ENCODE measurements at places on chromosomes 13 and 19.
A peak's percentile ranks its signal among the peaks of the same experiment; 100 is the strongest.

DNA sequence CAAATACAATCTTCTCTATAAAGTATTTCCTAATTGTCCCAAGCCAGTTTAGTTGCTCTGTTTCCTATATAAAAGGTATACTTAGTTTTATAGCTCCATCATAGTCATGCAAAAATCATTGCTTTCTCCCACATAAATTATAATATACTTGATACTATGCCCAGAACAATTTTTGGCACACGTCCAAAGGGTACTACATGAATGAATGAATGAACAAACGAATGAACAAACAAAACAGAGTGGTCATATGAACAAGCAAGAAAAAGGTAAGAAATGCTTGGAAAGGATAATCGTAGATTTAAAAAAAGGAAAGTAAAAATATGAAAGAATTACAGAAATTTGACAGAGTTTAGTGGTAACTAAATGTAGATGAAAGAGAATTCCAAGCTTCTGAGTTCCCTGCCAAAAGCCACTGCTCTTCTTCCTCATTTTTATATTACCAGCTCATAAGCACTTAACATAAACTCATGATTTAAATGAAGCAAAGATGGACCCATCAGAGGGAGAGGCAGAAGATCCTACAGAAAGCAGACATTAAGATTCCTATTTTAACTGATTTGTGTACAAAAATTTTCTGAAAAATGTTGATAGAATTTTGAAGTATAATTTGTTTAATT, 123.2 kb downstream of the ENOX1 start:
- DNase-seq: peak; percentile 3

- peak; percentile 38 for DNase-seq
Measured at GRCh38 chr13:98576200-98576945, 534 bp downstream of the STK24 start.

GRCh38 chr19:4456476-4456842, 1.1 kb downstream of the UBXN6 start:
- peak; percentile 80 for DNase-seq

DNA sequence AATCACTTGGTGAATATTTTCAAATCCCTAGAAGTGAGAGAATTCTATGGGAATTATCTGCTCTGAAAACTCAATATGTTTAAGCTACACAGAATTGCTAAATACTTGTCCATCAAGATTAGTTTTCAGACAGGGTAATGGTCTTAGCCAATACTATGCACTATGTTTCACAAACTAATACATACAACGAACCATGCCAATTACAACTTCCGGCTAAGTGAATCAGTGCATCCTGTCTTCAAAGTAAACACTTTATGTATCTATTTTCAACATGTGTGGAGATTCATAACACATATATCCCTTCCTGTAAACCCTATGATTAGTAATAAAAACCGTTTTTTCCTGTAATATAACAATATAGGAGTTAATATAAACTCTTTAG, 181.5 kb downstream of the POSTN start:
- no peak for DNase-seq

DNA sequence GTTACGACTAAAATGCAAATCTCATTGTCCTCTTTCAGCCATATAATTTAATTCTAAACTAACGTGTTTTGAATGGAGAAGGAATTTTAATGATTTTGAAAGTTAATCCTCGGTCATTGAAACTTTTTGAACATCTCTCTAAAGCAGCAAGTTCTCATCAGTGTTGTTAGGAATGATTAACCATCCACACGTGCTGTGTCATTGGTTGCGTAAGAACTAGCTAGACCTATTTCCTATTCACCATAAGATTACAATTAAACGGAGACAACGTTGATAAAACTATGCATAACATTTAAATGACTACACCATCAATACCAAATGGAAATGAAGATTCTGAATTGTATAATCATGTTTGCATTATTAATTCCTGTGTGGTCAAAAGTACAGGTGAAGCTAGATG, 155.6 kb upstream of the IRS2 start:
- no peak for DNase-seq

DNA sequence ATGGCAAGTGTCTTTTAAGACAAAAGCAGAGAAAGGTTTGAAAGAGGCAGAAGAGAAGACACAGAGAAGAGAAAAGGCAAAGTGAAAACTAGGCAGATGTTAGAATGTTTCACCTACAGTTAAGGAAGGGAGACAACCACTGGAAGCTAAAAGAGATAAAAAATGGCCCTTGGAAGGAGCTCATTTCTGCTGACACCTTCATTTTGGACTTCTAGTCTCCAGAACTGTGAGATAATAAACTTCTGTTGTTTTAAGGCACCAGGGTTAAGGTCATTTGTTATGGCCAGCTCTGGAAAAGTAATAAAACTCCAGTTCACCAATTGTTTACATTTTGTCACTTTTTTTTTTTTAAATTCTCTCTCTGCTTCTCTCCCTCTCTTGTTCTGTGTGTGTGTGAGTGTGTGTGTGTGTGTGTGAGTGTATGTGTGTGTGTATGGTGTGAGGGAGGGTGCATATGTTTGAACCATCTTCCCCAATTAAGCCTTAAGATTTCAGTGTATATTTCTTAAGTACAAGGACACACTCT, 374.6 kb downstream of the DACH1 start:
- DNase-seq: no peak

GRCh38 chr13:111667757-111668156, 347.3 kb downstream of the TEX29 start:
- DNase-seq: no peak

GRCh38 chr19:33437821-33438671, 64.5 kb downstream of the CEBPG start:
- no peak for DNase-seq

- peak; percentile 82 for DNase-seq
Measured at GRCh38 chr19:3369337-3370213, 3.2 kb downstream of the NFIC start.

DNA sequence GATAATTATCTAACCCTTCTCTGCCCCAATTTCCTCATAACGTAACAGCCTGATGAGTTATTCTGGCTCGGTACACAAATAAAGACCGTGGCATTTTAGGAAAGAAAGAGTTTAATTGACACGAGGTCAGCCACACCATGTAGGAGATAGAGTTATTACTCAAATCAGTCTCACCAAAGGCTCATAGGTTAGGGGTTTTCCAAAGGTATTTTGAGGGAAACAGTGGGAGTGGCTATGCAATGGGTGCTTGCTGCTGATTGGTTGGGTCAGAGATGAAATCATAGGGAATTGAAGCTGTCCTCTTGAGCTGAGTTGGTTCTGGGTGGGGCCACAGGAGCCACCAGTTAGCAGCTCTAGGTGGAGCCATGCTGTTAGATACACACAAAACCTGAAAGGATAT, 137.5 kb downstream of the FREM2 start:
- DNase-seq: no peak

DNA sequence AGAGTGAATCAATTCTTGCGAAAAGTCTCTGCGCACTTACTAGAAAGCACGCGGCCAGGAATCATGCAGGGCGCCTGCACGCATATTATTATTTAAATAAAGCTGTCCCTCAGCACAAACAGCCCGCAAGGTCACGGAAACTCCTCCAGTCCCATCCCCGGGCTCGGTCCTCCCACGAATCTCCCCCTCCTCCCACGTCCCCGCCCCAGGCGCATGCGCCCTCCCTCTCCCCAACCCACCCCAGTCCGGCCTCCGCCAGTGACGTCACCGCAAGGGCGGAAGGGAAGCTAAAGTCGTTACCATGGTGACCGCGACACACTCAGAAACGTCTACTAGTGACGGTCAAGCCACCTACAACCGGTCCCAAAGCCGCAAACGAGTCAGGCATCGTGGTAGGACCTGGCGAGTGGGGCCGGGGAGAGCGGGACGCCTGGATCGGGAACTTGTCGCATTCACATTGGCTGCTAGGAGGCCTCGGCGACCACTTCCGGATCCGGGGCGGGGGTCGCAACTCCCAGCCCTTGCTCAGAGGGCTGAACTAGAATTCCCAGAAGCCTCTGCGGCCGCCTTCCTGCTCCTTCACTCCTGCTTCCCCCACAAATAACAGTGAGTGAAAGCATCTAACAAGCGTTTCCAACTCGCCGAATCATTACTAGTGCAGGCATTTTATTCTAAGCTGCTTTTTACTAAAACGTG, at the start of gene ZSCAN5A:
Gene ZSCAN5A, minus strand, starts transcription at position 459 of the 696 bp plus-strand sequence. CDS start 89,793 bp downstream, outside the sequence.
- peak; percentile 98 for DNase-seq

- no peak for DNase-seq
Measured at GRCh38 chr19:15529774-15530372, 21.5 kb downstream of the CYP4F22 start.

DNA sequence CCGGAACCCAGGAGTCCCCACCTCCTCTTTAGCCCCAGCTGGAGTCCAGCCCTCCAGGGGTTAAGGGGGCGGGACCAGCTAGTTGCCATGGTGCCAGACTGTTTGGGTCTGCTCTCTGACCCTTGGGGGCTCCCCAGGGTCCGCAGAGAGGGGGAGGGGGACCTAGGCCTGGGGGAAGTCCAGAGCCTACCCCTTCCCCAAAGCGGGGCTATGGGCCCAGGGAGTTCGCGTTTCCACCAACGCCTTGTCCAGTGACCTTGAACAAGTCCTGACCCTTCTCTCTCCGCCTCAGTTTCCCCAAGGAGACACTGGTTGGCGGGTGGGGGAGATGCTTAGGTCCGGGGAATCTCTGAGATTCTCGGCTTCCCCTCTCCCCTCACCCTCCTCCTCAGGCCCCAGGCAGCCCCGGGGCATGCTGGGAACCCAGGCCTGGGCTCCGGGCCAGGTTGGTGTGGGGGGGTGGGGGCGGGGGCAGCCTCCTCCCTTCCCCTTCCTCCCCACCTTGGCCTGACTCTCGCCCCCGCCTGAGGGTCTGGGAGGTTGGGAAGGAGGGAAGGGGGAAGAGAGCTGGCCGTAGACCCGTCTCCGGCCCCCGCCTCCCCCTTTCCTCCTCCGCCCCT, 2.6 kb upstream of the SPACA6 start:
- DNase-seq: no peak

- DNase-seq: no peak
Measured at GRCh38 chr13:26878438-26878837, 117.9 kb upstream of the GPR12 start.

DNA sequence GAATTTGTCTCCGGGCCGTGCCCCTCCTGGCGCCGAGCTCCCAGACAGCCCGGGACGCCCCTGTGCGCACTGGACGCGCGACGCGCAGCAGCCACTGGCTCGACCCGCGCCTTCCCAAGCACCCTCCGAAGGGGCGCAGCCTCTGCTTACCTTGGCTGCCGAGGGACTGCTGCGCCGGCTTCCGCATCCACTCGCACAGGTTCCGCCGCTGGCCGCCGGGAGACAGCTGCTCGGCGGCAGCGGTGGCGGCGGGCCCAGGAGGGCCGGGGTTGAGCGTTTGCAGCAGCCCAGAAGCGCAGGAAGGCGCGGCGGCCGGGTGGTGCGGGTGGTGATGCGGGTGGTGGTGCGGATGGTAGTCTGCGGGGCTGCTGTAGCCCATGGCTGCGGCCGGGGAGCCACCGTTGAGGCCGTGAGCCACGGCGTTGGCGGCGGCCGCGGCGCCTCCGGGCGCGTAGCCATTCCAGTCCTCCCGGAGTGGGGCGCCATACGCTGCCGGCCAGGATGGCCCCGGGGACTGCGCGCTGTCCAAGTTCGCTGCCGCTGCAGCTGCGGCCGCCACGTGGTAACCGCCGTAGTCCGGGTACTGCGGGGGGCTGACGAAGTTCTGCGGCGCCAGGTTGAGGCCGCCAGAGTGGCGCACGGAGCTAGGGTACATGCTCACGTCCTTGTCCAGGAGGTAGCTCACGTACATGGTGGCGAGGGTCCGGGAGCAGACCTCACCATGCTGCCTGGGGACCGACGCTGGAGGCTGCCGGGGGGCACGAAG, 616 bp downstream of the CDX2 start:
- peak; percentile 30 for DNase-seq

DNA sequence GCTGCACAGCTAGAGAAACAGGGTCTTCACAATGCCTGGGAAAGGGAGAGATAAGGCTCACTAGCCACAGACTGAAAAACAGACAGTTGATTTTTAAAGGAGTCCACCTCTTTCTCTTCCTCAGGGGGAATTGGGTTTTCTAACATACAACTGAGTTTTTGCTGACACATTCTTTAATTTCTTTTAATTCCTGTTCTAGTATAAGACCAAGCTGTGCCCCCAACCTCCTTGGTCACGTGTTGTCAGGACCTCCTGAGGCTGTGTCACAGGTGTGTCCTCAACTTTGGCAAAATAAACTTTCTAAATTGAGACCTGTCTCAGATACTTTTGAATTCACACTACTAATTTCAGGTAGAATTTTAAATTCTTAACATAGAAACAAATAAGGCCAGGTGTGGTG, 12.1 kb upstream of the ZNF492 start:
- DNase-seq: no peak

DNA sequence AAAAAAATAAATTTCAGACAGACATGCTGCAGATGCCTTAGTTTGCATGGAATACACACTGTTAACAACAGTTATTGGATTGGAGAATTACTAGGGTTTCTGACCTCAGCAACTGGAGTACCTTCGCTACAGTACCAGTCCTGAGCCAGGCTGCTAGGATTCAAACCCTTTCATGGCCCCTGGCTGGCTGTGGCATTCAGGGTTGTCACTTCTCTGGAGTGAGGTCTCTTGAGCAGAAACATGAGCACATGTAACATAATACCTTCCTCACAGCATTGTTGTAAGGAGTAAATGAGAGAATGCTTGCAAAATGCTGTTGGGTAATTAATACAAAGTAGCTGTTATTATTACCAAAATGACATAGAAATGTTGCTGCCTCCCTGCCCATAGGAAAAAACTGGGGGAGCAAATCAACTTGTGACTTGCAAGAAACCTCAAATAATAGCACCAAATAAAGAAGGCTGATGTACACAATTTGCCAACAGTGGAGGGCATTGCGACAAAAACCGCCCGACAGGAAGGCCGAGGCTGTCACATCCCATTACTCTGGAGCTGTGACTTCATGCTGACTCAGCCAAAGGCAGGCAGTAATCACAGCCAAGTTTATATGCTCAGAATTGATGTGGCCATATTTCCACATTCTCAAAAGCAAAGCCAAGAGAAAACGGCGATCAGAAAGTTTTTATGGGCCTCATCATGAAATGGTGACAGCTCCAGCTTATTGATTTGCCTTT, 100.4 kb downstream of the RFC3 start:
- DNase-seq: peak; percentile 80

GRCh38 chr13:81726037-81726726, 1385.3 kb upstream of the SPRY2 start:
- DNase-seq: no peak

DNA sequence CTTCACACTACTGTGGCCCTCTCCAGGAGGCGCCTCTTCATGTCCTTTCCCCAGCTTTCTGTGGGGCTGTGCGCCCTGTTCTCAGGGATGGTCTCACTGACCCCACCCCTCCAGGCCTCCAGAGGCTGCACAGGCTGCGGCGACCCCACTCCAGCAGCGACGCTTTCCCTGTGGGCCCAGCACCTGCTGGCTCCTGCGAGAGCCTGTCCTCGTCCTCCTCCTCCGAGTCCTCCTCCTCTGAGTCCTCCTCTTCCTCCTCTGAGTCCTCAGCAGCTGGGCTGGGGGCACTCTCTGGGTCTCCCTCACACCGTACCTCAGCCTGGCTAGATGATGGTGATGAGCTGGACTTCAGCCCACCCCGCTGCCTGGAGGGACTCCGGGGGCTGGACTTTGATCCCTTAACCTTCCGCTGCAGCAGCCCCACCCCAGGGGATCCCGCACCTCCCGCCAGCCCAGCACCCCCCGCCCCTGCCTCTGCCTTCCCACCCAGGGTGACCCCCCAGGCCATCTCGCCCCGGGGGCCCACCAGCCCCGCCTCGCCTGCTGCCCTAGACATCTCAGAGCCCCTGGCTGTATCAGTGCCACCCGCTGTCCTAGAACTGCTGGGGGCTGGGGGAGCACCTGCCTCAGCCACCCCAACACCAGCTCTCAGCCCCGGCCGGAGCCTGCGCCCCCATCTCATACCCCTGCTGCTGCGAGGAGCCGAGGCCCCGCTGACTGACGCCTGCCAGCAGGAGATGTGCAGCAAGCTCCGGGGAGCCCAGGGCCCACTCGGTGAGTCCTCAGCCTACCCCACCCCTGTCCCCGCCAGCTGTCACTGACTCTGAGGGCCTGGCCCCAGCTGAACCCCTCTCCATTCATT, 11.2 kb downstream of the ARHGAP33 start:
- no peak for DNase-seq

Measured in suppressor macrophage (primary cell).